PC-9 (cell line): ENCODE measurements at places on chromosomes 1 and 21. TPM values are rescaled to one million over a fixed set of nuclear protein-coding genes. Genes with fewer than 3 reads are reported as not detected.

The PRR9 gene
- not detected in 2 replicates for total RNA-seq

The DESI2 gene
- total RNA-seq = 34.1 and 45.8 TPM in 2 replicates

DNA sequence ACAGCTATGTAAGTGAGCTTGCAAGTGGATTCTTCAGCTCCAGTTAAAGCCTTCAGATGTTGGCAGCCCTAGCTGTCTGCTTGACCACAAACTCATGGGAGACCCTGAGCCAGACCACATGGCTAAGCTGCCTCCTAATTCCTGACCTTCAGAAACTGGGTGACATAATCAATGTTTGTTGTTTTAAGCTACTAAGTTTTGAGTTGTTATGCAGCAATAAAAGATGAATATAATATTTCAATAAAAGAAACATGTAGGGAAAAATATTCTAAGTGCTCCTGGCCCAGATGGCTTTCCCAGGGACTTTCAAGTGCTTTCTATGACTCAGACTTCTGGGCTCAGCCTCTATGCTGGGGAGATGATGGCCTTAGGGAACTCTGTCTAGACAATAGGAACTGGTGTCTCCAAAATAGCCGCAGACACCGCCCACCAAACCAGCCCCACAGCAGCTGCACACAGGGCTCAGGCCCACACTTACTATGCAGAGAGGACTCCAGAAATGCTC lies 20.3 kb upstream of the AZIN2 start:
- no peaks in the 10 kb centered on the region for H3K27me3 ChIP-seq
- peak; percentile 70 for DNase-seq
- peaks cover 23% of the 10 kb centered on the region for H3K4me1 ChIP-seq
- no peaks in the 10 kb centered on the region for H3K36me3 ChIP-seq
- H3K4me3 ChIP-seq = no peak overlapping the region
- H3K27ac ChIP-seq = no peak overlapping the region

- peak; percentile 57 for DNase-seq
- H3K27ac ChIP-seq = peak overlapping the region; percentile 83
- H3K4me1 ChIP-seq = peaks cover 98% of the 10 kb centered on the region
- H3K36me3 ChIP-seq = no peaks in the 10 kb centered on the region
- peak overlapping the region; percentile 50; the same call in 1 of the 2 replicates for H3K4me3 ChIP-seq
Observed at GRCh38 chr1:207030522-207031009, 2.0 kb downstream of the C1orf116 start.

The ERRFI1 gene
- total RNA-seq = 44.9 and 47.8 TPM in 2 replicates
